Stimulated activated CD8-positive, alpha-beta memory T cell treated with anti-CD3 and anti-CD28 coated beads, Interleukin-4, amount 100 ng/mL, for 4 hours (primary cell): ENCODE measurements at places on chromosomes 1 and 21.

- DNase-seq: no peak
Observed at GRCh38 chr1:160328184-160328583, 14.9 kb downstream of the COPA start.

- no peak for DNase-seq
Observed at GRCh38 chr1:162916821-162917613, 56.0 kb upstream of the CCDC190 start.

GRCh38 chr1:243447347-243447746 is 191.5 kb downstream of the SDCCAG8 start:
- DNase-seq: no peak

DNA sequence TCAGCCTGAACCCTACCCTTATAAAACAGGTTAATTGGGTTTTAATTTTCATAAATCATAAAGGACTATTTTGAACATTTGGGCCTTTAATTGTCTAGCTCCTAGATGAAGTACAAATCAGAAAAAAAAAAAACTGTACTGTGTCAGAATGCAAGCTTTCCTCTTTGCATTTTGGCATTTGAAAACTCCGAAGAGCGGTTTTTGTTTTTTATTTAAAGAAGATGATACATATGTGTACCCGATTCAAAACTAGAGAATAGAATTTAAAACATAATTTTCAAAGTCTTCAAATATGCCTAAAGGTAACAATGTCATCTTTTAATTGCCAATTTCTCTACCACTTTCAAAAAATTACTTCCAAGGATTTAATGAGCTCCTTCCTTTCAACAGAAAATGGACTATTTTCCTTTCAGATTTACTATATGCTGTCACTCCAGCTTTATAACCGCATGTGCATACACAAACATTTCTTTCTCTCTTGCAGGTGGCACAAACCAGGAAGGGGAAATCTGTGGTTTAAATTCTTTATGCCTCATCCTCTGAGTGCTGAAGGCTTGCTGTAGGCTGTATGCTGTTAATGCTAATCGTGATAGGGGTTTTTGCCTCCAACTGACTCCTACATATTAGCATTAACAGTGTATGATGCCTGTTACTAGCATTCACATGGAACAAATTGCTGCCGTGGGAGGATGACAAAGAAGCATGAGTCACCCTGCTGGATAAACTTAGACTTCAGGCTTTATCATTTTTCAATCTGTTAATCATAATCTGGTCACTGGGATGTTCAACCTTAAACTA is 33.7 kb downstream of the MRPL39 start:
- no peak for DNase-seq

DNA sequence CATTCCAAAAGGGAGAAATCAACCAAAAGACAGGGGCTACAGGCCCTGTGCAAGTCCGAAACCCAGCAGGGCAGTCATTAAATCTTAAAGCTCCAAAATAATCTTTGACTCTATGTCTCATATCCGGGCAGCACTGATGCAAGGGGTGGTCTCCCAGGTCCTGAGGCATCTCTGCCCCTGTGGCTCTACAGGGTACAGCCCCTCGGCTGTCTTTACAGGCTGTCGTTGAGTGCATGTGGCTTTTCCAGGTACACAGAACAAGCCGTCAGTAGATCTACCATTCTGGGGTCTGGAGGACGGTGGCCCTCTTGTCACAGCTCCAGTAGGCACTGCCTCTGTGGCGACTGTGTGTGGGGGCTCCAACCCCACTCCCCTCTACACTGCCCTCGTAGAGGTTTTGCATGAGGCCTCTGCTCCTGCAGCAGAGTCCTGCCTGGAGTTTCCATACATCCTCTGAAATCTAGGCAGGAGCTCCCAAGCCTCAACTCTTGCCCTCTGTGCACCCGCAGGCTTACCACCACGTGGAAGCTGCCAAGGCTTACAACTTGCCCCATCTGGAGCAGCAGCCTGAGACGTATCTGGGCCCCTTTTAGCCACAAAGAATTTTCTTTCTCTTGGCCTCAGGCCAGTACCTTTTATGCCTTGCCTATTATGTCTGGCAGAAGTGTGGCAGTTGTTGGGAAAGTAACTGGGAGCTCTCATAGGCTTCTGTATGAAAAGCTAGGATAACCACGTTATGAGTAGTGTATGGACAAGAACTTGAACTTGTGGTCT is 52.5 kb downstream of the POU2F1 start:
- no peak for DNase-seq

- no peak for DNase-seq
Observed at GRCh38 chr1:29880556-29880955, 644.2 kb downstream of the PTPRU start.
